ENCODE measurements at places on chromosomes 4 and X.

- no peak for DNase-seq
These were observed 328.7 kb downstream of the PCDH18 start for GRCh38 chr4:137203601-137204000.

DNA sequence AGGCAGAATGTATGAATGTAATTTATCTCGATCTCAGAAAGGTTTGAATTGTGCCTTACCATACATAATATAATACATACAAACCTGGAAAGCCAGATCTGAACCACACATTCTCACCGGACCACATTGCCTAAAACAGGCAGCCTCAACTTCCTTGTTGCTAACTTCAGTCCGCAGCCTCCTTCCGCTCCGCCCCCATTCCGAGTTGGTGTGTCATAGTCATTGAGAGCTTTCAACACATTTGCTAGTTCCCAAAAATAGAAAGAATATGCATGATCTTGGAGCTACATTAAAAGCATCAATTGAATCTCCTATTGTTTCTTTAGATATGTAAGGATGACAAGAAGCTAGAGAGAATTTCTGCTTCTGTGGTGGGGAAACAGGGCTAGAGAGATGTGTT, 127.2 kb downstream of the ARHGEF9 start:
- DNase-seq, result no peak

GRCh38 chr4:5809216-5809776, 83.6 kb downstream of the CRMP1 start:
- no peak for DNase-seq

GRCh38 chrX:119229253-119229615, 6.9 kb upstream of the PGRMC1 start:
- DNase-seq, result no peak

- no peak for DNase-seq
These were observed 59.7 kb downstream of the NBDY start for GRCh38 chrX:56788717-56789122.

GRCh38 chr4:13441506-13441905, 42.6 kb downstream of the RAB28 start:
- no peak for DNase-seq

DNA sequence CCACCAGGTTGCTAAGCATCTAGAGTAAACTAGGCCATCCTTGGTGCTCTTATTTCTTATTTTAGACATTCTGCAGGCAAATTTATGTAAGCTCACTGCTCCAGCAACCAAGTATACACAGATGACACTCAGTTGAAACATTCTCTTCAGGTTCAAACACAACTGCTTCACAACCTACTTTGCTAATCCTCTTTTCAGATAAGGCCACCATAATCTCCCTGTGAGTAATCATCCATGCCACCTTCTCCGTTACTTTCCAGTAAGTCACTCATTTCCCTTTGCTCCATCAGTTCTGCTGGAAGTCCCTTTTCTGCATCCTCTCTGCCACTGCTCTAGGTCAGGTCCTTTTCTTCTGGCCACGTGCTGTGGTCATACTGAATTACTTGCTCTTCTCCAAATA, 120.2 kb upstream of the WDFY3 start:
- DNase-seq, result no peak

DNA sequence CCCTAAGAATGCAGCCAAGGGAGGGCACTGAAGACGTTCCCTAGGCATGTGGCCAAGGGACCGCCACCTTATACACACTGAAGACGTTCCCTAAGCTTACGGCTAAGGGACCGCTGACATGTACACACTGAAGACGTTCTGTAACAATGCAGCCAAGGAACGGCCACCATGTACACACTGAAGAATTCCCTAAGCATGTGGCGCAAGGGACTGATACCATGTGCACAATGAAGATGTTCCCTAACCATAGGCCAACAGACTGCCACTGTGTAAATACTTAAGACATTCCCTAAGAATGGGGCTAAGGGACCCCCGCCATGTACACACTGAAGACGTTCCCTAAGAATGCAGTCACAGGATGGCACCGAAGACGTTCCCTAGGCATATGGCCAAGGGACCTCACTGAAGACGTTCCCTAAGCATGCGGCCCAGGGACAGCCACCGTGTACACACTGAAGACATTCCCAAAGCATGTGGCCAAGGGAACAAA, 36.1 kb downstream of the DHRSX start:
- DNase-seq, result no peak
